HepG2 (cell line): ENCODE measurements at places on chromosomes 4 and X.

- no peak overlapping the region for H3K27ac ChIP-seq
- H3K4me3 ChIP-seq, result no peak overlapping the region
- H3K36me3 ChIP-seq, result no peaks in the 10 kb centered on the region
- H3K27me3 ChIP-seq, result no peaks in the 10 kb centered on the region
- no peak for DNase-seq
Measured at GRCh38 chrX:109327251-109327650, 154.6 kb downstream of the GUCY2F start.

GRCh38 chr4:40144716-40145115, 52.1 kb upstream of the RHOH start:
- no peak overlapping the region for H3K27ac ChIP-seq
- H3K27me3 ChIP-seq, result no peaks in the 10 kb centered on the region; the same call in 1 of the 2 replicates
- H3K4me3 ChIP-seq, result no peak overlapping the region
- DNase-seq, result no peak
- 0 out of 2 replicates have a peak, but pooled peaks cover 5% of the 10 kb centered on the region for H3K4me1 ChIP-seq

- no peak overlapping the region for H3K27ac ChIP-seq
- no peaks in the 10 kb centered on the region for H3K36me3 ChIP-seq
- no peaks in the 10 kb centered on the region for H3K4me1 ChIP-seq
- no peak for DNase-seq
- H3K27me3 ChIP-seq, result no peaks in the 10 kb centered on the region
Measured at GRCh38 chr4:136664988-136665387, 867.3 kb downstream of the PCDH18 start.

GRCh38 chrX:154531626-154532025, 15.0 kb downstream of the G6PD start:
- DNase-seq, result no peak
- H3K4me3 ChIP-seq, result no peak overlapping the region
- no peaks in the 10 kb centered on the region for H3K27me3 ChIP-seq
- H3K36me3 ChIP-seq, result peaks cover 4% of the 10 kb centered on the region
- no peak overlapping the region for H3K27ac ChIP-seq

- H3K36me3 ChIP-seq, result no peaks in the 10 kb centered on the region
- no peak overlapping the region for H3K27ac ChIP-seq
- DNase-seq, result peak; percentile 18
- no peaks in the 10 kb centered on the region for H3K27me3 ChIP-seq
Measured at GRCh38 chr4:68907788-68908700, 43.6 kb downstream of the UGT2A3 start.

DNA sequence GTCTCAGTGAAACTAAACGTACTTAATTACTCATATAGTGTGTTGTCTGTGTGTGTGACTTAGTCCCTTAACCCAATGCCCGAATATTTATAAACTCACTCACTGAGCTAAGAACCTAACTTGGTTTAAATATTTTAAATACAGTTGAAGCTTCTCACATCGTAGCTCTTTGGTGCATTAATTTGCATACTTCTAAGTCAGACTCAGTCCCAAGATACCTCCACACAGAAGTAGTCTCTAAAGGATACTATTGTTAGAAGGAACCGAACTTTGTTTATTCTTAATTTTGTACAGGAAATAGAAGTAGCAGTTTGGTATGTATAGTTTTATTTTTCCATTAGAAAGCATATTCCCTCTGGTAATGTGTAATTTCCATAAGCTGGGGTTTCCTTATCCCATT, 54.0 kb upstream of the NKAP start:
- H3K36me3 ChIP-seq, result no peaks in the 10 kb centered on the region
- no peaks in the 10 kb centered on the region for H3K4me1 ChIP-seq
- no peaks in the 10 kb centered on the region for H3K27me3 ChIP-seq
- H3K4me3 ChIP-seq, result no peak overlapping the region
- H3K27ac ChIP-seq, result no peak overlapping the region

GRCh38 chr4:155688860-155689259, 22.2 kb downstream of the GUCY1A1 start:
- DNase-seq, result no peak
- no peak overlapping the region for H3K4me3 ChIP-seq
- H3K27ac ChIP-seq, result no peak overlapping the region
- H3K4me1 ChIP-seq, result no peaks in the 10 kb centered on the region

GRCh38 chr4:23382879-23383278, 507.0 kb downstream of the PPARGC1A start:
- H3K27ac ChIP-seq, result no peak overlapping the region
- H3K4me1 ChIP-seq, result no peaks in the 10 kb centered on the region
- no peak for DNase-seq
- H3K27me3 ChIP-seq, result no peaks in the 10 kb centered on the region

GRCh38 chr4:168781341-168781740, 228.7 kb downstream of the CBR4 start:
- H3K36me3 ChIP-seq, result no peaks in the 10 kb centered on the region
- no peak overlapping the region for H3K4me3 ChIP-seq
- no peaks in the 10 kb centered on the region for H3K27me3 ChIP-seq
